ENCODE measurements at places on chromosomes 4 and X.

DNA sequence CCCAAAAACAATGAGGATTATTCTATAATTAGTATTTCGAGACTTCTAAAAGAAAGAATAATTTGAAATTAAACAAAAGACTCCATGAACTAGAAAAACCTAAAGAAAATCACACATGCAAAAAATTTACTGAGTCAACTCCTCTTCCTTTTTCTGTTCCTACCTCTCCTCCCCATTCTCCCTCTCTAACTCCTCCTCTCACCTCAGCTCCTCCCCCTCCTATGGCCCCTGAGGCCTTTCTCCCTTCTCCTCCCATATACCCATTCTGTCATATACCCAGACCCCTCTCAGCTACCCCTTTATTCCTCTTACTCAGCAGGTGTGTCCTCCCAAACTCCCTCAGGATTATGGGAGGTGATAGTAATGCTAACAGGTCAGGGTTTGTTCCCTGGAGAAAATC, 57.4 kb downstream of the SERTM2 start:
- no peak for DNase-seq

- peak; percentile 21 for DNase-seq
Observed at GRCh38 chr4:25299476-25300203, 12.9 kb upstream of the ZCCHC4 start.

- no peak for DNase-seq
Observed at GRCh38 chr4:30932581-30932980, 212.4 kb downstream of the PCDH7 start.

- no peak for DNase-seq
Observed at GRCh38 chr4:6561173-6561516, 13.8 kb upstream of the MAN2B2 start.

DNA sequence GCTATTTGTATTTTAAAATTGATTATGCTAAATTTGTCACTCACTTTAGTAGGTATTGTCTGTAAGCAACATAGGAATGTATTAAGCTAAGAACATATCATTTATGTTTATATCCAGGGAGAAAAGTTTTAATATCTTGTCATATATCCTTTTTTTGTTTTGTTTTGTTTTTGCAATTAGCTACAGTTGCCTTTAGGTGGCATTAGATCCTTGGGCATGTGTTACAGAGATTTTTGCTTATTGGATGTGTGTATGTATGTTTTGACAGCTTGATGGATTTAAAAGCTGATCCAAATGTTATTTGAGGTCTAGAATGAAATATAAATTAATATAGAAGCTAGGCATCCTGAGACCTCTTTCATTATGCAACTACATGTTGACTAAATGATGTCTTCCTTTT, 36.1 kb upstream of the OTUD4 start:
- no peak for DNase-seq

DNA sequence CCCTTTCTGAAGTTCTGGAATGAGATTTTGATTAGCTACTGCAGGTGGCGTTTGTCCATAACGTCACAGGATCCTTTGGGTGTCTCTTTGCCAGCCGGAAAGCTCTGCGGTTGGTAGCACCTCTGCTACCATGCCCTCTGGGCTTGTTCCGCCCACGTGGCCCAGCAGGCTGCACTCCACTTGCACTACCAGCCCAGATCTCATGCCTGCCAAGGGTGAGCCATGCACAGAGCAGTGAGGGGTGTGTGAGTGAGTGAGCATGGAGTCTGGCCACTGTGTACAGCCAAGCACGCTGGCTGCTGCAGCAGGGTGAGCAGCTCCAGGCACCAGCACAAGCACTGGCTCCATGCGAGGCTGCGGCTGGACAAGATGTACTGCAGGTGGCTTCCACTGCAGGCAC, 6.6 kb upstream of the HNRNPD start:
- no peak for DNase-seq

DNA sequence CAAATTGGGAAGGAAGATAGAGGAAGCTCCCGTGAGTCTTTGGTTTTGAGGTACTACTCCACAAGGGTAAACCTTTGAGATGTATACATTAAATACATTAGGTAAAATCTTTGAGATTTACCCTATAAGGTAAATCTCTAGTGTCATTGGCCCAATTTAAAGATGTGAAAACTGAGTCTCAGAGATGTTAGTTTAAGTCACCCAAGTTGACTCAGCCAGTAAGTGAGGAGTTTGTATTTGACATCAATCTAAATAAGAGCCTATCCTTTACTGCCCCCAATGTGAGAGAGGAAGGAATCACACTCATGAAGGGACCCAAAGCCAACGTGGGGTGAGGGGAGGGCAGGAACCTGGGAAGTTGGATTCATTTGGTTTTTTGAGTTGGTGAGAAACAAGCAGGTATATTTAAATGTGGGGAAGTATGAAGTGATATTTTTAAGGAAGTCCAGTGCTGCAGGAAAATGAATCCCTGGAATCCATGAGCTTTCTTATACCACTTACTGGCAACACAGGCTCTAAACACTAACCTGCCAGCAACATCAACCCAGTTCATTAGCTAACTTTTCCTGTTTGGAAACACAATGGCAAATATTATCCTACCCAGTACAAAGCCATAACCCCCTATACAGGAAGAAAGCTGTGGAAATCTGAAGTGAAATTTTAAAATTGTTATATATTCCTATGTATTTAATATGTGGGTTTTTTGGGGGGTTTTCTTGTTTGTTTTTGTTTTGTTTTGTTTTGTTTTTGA, 55.3 kb downstream of the PALLD start:
- DNase-seq = no peak

GRCh38 chr4:55468724-55469123, 73.0 kb downstream of the TMEM165 start:
- DNase-seq = no peak

DNA sequence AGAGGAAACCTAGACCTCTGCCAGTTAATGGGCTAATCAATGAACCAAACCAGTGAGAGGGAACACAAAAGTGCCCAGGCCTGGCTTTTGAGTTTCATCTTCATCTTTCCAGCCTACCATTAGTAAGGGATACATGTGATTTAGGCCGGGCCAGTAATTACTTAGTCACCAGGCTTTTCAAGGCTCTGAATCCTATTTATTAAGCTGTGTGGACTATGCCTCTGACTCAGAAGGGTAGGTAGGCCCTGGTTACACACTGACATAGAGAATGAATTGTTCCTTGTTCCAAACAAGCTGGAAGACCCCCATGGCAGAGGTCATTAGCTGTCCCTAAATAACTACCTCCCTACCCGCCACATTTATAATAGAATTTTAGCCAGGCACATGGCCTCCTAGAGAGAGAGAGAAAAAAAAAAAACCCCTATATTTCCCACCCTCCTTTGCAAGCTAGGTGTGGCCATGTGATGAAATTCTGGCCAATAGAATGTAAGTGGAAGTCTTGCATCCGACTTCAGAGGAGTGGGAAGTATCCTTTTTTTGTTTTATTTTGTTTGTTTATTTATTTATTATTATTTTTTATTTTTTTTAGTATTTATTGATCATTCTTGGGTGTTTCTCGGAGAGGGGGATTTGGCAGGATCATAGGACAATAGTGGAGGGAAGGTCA, 112.3 kb upstream of the BCOR start:
- DNase-seq = no peak

DNA sequence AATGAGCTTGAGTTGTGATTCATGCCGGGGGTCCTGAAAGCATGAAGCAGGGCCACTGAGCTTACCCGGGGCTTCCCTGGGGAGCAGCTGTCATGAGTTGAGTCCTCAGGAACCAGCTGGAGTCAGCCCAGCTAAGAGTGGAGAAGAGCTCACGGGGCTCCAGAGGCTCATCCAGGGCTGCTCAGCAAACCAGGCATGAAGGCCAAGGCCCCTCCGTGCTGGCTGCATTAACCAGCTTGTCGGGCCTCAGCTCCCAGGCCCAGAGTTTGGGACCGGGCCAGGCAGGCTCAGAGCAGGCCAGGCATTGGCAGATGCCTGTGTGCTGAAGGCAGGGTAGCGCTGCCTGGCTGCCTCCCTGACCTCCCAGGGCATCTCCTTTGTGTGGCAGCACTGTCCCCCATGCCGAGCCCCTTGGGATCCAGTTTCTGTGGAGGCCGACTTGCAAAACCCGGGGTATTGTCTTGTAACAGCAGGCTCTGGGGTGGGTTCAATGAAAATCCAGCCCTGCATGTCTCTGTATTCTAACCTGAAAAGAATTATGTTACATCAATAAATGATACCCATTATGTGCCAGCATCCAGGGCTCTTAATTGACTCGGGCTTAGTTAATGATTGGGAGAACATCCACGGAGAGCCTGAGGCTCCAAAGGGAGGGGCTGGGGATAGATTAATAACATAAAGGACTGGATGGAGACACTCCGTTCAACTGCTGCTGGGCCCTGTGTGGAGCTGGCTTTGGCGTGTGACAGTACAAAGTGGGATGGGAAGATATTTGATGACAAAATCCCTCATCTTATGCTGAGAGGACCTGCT, 68.0 kb upstream of the MSX1 start:
- no peak for DNase-seq

DNA sequence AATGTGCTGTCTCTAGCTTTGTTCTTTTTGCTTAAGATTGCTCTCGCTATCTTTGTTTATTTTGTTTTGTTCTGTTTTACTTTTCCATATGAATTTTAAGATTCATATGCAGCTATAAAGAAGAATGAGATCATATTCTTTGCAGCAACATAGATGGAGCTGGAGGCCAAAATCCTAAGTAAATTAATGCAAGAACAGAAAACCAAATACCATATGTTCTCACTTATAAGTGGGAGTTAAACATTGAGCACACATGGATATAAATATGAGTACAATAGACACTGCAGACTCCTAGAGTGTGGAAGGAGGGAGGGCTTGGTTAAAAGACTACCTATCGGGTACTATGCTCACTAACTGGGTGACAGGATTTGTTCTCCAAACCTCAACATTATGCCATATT, 237.8 kb downstream of the TRAM1L1 start:
- no peak for DNase-seq

- no peak for DNase-seq
Observed at GRCh38 chrX:69156638-69157037, 8.6 kb downstream of the PJA1 start.

- DNase-seq = no peak
Observed at GRCh38 chr4:134627366-134627765, 425.8 kb upstream of the PABPC4L start.

DNA sequence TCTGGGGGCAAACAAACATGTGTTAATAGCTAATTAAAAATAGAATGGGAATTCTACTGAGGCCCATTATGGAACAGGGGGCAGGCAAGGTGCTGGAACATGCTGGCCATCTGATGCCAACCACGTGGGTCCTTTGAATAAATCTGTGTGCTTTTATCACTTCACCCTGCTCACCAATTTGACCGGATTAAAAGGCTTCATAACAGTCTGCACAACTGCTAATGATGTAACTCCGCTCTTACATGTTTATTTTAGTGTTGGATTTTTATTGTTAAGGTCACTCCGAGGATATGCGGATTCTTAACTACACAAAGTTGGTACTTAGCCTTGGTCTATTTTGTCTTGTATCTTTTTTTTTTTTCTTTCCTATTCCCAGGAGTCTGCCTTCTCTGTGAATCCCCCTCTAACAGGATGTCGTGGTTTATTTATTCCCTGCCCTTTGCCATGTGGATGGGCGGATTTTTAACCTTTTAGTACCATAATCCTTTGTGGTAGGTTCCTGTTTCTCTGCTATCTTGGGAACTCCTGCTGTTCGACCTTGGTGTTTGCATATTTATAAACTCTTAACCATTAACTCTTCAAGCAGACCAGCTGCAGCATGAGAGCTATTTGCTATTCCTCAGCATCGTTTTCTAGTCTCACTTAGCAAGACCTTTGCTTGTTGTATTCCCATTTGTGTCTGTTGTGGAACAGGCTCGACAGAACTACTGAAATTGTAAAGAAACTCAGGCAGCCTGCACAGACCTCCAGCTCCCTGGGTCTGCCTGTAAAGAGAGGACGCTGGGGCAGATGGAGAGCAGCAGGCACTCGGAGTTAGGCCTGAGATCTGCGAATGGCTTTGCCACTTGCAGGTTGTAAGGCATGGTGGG, 38.0 kb downstream of the TRIM2 start:
- DNase-seq = no peak

GRCh38 chr4:183758758-183759447, 99.8 kb downstream of the TRAPPC11 start:
- no peak for DNase-seq

GRCh38 chrX:147570483-147570882, 341.2 kb upstream of the FMR1 start:
- no peak for DNase-seq

Measured in progenitor cell of endocrine pancreas (in vitro differentiated cells).